Left colon (tissue), 2 donors: ENCODE measurements at places on chromosomes 6 and 20.

DNA sequence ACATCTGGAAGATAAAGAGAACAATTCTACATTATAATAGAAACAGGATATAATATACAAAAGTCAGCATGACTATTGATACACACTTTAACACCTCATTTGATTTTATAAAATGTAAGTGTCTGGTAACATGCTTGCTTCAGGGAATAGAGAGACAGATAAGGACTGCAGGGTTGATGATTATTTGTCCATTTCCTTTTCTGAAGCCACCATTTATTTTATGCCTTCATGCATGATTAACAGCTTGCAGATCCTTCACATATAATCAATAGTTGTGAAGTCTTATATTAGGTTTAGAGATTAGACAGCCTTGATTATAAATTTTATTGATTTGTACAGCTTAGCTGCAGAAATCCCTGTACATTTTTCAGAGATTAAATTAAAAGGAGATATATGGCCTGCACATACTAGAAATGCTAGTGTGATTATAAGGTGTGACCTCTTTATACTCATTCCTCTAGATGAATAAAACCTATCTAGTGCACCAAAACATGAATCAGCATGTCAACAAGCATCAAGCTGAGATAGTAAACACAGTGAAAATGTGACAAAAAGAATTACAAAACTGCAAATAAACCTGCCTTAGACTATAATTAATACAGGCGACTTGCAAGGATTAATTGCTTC, 198.8 kb upstream of the THEMIS start:
- no peak for DNase-seq

- no peak for DNase-seq
These were observed 11.4 kb upstream of the COL9A1 start for GRCh38 chr6:70314296-70314695.

- DNase-seq, result no peak
These were observed 403.9 kb upstream of the SULF2 start for GRCh38 chr20:48189181-48189580.

DNA sequence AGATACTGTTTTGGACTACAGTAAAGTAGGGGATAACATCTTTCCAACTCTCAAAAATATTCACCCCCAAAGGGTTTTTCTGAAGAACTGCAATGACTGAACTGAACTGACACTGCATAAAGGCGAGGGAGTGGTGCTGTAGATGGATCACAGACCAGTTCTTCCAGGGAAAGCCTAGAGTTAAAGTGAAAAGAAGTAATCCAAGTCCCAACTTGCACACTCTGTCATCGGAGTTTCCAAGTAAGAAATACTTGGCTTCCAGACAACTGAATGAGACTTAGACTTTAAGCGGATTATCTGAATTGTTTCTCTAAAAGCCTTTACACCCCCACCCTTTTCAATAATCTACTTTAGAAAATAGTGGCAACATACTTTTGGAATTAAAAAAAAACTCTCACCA, 134.1 kb upstream of the PREP start:
- DNase-seq, result no peak

- DNase-seq, result no peak
These were observed 157.0 kb downstream of the SCML4 start for GRCh38 chr6:107666981-107667601.

GRCh38 chr6:117264369-117264691, 1.0 kb upstream of the VGLL2 start:
- DNase-seq, result no peak

DNA sequence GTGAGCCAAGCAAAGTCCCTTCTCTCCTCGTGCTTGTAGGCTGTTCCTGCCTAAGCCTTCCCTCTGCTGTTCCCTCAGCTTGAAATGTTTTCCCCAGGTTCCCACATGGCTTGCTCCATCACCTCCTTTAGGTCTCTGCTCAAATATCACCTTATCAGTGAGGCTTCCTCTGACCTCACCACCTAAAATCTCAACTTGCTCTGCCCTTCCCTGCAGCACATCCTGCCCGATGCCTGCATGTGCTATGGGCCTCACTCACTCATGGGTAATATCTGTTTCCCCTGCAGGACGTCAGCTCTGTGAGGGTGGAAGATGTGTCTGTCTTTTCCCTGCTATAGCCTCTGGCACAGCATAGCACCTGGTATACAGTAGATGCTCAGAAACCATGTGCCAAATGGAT, 29.9 kb upstream of the FKBP1A start:
- DNase-seq, result no peak

DNA sequence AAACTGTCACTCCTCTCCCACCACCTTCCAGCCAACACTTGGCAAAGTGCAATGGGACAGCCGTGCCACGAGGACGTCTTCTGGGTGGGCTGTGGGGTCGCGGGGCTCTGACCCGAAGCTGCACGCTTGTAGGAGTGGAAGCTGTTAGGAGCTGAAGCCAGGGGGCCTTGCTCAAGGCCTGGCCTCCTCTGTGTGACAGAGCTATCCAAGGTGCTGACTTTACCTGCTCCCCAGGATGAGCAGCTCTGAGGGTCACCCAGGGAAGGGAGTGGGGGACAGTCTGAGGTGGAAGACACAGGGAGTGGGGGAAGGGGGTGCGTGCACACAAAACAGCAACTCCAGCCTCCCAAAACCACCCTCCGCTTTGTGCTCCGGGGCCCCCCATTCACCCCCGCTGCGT, 17.5 kb upstream of the CHRNA4 start:
- no peak for DNase-seq

GRCh38 chr6:163485388-163485851, 70.9 kb downstream of the QKI start:
- no peak for DNase-seq

DNA sequence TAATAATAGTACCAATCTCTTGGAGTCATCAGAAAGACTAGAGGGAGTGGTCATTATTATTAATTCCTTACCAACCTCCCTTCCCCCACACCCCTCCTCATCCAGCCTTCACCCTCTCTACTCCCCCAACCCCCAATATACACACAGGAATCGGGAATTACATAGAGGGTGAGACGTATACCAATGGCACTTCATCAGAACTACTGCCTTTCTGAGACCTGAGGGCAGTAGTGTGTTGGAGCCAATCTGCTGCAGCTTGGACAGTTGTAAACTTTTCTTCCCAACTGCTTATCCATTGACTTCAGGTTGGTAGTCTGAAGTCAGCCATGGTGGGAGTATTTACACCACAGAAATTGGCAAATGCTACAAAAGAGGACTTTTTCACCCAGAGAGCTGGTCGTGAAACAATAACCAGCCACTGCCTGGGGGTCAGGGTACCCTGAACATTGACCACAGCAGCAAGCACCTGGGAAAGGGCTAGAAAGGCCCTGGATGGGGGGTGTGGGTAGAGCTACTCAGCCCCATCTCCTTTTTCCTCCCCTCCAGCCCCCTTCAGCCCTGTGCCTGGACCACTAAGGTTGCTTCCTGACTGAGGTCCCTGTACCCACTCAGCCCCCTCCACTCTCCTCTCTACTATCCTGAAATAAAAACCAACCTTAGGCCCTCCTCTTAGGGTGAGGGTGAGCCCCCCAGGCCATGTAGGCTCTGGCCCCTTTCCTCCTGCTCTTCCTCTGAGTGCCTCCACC, 161.5 kb downstream of the MRPL14 start:
- no peak for DNase-seq

GRCh38 chr6:44411141-44411540, 23.6 kb downstream of the CDC5L start:
- no peak for DNase-seq

- DNase-seq, result no peak
These were observed 390.2 kb downstream of the TENT5A start for GRCh38 chr6:81362246-81362645.

GRCh38 chr6:56364431-56364826, 117.0 kb upstream of the COL21A1 start:
- DNase-seq, result no peak

DNA sequence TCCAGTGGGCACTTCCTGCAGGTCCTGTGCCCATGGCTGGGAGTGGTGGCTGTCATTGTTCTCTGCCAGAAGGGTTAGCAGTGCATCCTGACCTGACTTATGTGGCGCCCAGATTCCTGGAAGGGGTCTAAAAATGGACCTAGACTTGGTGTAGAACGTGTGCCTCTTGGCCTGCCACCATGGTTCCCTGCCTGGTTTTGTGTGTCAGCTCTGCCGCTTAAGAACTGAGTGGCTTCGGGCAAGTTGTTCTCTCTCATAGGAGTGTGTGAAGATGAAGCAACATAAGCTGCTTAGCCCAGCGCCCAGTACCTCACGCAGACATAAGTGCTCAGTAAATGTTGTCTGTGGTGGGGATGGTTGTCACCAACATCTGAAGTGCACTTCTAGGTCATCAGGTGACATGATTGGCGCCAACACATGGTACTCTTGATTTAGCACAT, 52.1 kb downstream of the PTPN1 start:
- no peak for DNase-seq

DNA sequence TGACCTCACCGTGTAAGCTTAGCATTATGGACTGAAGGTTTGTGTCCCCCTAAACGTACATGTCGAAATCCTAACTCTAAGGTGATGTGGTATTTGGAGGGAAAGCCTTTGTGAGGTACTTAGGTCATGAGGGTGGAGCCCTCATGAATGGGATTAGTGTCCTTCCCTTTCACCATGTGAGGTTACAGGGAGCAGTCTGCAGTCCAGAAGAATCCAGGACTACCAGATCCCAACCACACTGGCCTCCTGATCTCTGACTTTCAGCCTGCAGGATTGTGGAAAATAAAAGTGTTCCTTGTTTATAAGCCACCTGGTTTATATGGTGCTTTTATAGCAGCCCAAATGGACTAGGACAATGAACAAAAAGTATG, 73.4 kb downstream of the ZBTB2 start:
- DNase-seq, result no peak

GRCh38 chr6:95091823-95092436, 485.4 kb upstream of the MANEA start:
- DNase-seq, result no peak

DNA sequence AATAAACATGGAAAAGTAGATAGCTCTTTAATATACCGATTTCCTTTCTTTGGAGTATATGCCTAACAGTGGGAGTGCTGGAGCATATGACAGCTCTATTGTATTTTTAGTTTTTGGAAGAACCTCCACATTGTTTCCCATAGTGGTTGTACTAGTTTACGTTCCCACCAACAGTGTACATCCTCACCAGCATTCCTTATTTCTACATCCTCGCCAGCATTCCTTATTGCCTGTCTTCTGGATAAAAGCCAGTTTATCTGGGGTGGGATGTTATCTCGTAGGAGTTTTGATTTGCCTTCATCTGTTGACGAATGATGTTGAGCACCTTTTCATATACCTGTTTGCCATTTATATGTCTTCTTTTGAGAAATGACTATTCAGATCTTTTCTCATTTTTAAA, 2.6 kb downstream of the MICA start:
- no peak for DNase-seq

- no peak for DNase-seq
These were observed 183.2 kb upstream of the KCNG1 start for GRCh38 chr20:51206032-51206662.

- DNase-seq, result peak; percentile 49
These were observed 16.9 kb upstream of the PTCRA start for GRCh38 chr6:42898891-42899361.

- DNase-seq, result peak; percentile 45
These were observed 65.6 kb downstream of the STMND1 start for GRCh38 chr6:17167327-17167979.

DNA sequence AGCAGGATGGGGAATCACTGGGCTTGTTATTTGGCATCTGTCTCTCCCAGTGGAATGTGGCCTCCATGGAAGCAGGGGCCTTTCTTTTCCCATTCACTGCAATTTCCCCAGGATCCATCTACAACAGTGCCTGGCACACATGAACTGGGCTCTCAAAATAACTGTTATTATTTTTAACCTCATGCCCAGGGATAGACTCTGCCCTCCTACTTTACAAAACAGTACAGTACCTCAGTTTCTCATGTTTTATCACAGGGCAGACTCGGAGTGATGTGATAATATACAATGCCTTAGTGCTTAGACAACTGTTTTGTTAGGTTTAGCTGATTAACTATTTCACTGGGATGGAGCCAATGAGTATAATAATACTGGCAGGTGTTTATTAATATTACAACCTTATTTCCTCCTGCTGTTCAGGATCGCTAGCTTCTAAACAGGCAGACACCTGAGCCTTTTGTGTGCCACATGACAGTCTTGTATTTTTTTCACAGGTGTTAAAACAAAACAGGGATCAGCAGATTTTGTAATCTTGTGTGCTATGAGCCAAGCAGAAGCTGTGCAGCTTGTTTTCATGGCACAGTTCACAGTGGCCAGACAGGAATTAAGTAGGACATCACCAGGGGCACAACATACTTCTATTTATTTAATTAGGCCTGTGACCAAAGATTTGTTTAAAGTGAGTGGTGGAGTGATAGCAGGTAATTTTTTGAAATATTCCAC, 157.7 kb upstream of the EYA4 start:
- DNase-seq, result no peak

GRCh38 chr6:87184762-87185250, 29.4 kb downstream of the ZNF292 start:
- no peak for DNase-seq

DNA sequence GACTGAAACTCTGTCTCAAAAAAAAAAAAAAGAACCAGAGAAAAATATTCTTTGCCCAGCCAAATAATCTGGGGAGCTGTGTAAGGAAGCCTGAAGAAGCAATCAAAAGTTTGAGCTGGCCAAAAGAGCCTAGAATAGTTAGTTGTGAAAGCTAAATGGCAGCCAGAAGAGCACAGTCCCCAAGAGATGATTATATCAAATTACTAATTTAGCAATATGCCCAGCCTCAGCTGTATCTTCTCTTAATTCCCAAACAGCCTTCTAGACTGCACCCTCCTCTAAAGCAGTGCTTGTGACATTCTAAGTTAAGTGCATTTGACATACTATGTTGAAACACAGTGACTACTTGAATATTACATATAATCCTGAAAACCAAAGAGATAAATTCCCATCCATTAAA, 38.9 kb downstream of the CDK19 start:
- DNase-seq, result no peak

DNA sequence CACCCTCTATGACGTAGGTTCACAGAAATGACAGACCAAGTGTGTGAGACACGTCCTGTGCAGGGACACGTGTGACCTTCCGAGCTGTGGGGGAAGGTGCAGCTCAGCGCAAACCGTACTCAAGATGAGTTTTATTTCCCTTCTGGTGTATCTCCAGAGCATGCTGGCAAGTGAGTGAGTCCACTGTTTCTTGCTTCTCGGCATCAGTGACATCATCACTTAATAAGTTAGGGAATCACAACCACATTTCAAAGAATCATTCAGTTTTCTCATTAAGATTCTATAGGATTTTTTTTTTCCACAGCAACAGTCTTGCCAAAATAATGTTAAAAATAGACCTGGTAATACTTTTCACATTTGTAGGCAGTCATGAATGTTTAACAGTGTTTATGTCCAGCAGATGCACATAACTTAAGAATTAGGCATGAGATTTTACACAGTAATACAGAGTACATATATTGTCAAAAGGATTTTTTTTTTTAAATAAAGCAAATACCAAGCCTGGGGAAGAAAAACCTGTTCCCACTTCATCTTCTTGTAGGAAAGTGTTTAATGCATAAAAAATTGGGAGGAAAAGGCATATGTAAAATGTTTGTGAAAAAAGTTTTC, 417.8 kb downstream of the CDC5L start:
- no peak for DNase-seq

DNA sequence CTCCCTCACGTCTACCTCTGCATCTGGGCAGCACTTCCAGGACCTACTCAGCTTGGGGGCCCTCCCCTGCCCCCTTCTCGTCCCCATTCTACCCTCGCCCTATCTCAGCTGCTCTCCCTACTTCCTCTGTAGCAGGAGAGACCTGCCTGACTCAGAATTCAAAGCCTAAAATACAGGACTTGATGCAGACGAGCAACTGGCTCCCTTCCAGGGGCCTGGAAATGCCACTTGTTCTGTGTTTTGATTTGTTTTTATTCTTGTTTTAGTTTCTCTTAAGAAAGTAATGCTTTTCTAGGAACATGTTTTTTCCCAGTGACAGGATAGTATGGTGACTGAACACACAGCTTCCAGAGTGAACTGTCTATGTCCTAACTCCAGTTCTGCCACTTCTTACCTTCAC, 320.4 kb upstream of the CDH4 start:
- DNase-seq, result no peak
